ENCODE measurements at places on chromosomes 7 and 10.

- DNase-seq = no peak
These were observed 30.8 kb downstream of the ELAPOR2 start for GRCh38 chr7:87028636-87029035.

DNA sequence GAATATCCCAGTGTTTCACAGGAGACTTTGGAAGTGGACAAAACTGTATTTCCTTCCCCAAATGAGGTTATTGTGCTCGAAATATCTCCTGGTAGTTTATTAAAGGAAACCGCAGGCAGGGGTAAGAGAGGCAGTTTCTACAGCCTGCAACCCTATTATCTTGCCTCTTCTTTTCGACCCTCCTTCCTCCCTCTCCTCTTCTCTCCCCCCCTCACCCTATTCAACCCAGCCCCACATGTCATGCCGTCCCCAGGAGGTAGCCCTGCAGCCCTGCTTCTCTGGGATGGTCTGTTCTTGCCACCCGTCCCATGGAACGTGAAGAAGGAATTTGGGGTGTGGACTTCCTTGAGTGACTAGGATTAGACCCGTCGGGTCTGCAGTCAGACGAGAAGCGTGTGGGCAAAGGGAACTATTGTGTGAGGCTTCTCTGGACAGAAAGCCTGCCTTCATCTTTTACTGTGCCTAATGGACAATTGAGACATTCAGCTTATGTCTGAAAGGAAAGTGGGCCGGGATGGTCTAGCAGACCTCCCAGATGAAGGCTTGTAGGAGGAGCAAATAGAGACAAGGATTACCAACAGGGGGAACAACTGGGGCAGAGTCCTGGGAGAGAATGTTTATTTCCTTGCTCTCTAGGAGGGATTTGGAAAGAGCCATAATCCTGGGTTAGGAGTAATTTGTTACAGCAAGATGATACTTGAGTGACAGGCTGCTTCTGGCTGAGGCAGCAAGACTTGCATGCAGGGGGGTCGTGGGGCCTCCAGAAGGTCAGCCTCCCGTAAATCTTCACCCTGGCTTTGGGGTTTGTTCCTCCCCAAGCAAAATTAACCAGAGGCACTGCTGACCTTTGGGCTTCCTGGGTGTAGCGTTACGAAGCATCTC lies 77.8 kb downstream of the TCF7L2 start:
- peak; percentile 65 for DNase-seq

- no peak for DNase-seq
These were observed 148.1 kb upstream of the CELF2 start for GRCh38 chr10:10869592-10869991.

GRCh38 chr7:79927116-79927515 lies 207.5 kb upstream of the GNAI1 start:
- peak; percentile 3 for DNase-seq

- DNase-seq = no peak
These were observed 231.1 kb downstream of the GPR158 start for GRCh38 chr10:25405871-25406270.

DNA sequence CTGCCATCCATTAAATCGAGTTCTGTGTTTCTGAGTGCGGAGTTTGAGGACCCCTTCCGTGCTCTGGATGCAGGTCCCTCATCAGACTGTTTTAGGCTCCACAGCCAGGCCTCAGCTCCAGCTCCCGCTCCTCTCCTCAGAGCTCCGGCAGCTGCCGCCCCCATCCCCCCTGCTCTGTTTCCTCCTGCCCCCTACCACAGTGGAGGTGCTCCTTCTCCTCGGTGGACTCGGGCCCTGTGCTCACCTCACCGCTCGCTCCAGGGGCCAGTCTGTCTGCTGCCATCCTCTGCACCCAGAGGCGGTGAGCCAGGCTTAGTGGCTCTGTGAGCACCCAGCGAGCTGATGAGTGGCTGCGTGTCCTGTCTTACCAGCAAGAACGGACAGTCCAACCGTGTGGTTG lies 21.4 kb upstream of the PRKAR1B start:
- DNase-seq = no peak

DNA sequence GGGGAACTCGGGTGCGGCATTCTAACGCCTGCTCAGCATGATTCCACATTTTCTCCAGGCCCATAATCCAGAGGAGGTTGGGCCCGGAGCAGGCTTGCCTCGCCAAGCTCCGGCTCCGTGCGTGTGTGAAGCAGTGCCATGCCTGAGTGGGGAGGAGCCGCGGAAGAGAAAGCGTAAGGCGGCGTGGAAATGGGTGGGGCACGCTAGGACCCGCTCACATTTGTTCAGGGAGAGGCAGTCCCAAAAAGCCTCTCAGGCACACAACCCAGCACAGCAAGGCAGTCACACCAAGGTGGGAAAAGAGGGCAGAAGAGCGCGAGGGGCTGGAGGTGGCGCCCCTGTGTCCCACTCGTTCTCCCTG lies 695 bp upstream of the VDAC2 start:
- peak; percentile 81 for DNase-seq

GRCh38 chr7:35697414-35698175 lies 2.7 kb upstream of the HERPUD2 start:
- DNase-seq = peak; percentile 38

DNA sequence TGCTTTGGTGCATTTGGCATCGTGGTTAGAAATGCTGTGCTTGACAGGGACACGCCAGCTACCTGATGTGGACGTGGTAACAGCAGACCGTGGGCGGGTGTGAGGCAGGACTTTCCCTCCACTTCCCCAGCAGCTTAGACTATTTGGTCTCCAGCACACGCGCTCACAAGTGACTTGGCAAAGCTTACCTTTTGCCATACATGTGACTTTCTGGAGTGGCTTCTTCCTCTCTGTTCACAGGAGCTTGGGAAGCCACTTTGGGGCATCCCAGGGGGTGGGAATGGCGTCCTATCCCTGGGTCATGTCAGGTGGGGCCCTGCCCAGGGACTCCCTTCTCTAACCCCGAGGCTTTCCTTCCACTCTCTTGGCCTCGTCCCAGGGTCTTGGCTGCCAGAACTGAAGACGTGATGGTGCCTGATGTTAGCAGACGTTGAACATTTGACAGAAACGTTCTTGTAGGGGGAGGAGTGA lies 228.7 kb upstream of the KLF6 start:
- DNase-seq = no peak

- DNase-seq = no peak
These were observed 51.3 kb upstream of the TAC1 start for GRCh38 chr7:97680622-97681021.

DNA sequence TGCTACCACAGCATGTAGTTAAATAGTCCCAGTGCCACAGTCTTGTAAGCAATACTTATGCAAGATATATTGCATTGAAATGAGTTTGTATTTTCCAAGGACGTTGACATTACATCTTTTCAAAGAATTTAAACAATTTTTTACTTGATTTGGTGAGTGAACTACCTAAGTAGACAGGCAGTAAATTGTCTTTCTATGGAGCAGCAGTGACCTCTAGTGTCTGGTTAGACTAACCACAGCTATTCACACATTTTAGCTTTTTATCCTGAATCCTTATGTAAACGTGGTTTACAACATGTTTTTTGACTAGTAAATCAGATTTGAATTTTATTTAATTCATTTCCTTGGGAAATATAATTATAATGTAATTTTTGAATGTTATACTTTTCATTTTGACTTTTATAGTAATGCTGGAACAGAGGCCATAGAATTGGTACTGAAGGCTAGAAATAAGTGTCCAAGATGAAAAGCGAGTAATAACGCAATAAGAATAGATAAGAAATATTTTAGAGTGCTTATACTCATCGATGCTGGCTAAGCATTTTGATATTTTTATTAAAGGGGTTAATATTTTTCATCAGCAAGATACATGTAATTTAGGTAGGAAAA lies 5.6 kb downstream of the LRRTM3 start:
- peak; percentile 78 for DNase-seq

DNA sequence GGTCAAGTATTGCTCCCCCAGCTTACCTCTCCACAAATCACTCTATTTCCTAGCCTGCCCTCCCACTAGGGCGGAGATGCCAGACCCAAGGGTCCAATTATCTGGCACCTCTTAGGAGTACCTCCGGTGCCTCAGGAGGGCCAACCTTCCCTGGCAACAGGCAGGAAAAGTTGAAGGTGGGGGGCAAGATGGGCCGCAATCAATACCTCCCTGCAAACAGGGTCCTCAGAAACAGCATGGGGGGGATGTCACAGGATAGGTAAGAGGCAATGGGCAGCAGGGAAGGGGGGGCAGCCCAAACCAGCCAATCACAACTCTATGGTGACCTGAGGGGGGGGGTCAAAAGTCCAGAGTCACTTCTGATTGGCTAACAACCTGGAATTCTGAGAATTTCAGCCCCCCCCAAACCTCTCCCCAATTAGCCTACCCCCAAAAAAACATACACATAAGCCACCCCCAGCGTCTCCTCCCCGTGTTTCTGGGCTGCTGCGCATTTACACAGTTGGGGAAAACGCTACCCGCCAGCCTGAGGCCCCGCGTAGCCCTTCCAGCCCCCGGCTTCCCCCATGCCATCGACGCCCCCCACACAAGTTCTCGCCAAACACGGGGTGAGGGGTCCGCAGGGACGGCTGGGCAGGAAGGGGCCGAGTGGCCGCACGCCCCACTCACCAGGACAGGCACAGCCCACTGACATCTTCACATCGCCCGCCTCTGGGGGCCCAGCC lies 589 bp downstream of the LDB1 start:
- DNase-seq = peak; percentile 88

GRCh38 chr10:390449-391100 lies 255.3 kb downstream of the ZMYND11 start:
- DNase-seq = no peak

- DNase-seq = no peak
These were observed 9.6 kb downstream of the ELMO1 start for GRCh38 chr7:37438906-37439652.

- DNase-seq = peak; percentile 66
These were observed 75.9 kb downstream of the BMPER start for GRCh38 chr7:33981226-33981625.

Data from fibroblast of upper back skin (primary cell).